CD4-positive, alpha-beta memory T cell (primary cell): ENCODE measurements at places on chromosomes 12 and 14. TPM values are rescaled to one million over a fixed set of nuclear protein-coding genes. Genes with fewer than 3 reads are reported as not detected.

The PLEKHD1 gene
- 0.32 TPM for total RNA-seq

The VRTN gene
- total RNA-seq, result not detected

The GALNT9 gene
- not detected for total RNA-seq

The TRPV4 gene
- total RNA-seq, result not detected

The NFE2 gene
- total RNA-seq, result not detected

The WDHD1 gene
- 4.0 TPM for total RNA-seq

The OR6C68 gene
- not detected for total RNA-seq

The HOXC9 gene
- total RNA-seq, result not detected

The CLEC4C gene
- not detected for total RNA-seq

The PIGH gene
- 35.8 TPM for total RNA-seq

The TAS2R30 gene
- 3.8 TPM for total RNA-seq

The FBXO21 gene
- total RNA-seq, result 47.8 TPM

The WNT1 gene
- total RNA-seq, result 1.8 TPM

The TAS2R13 gene
- total RNA-seq, result 0.86 TPM

The KRT71 gene
- not detected for total RNA-seq

The ZNF384 gene
- total RNA-seq, result 88.7 TPM

The CREBL2 gene
- total RNA-seq, result 51.0 TPM

The SMCO2 gene
- total RNA-seq, result not detected

The ACOT6 gene
- total RNA-seq, result not detected

The RHEBL1 gene
- total RNA-seq, result 2.7 TPM

The NCKAP5L gene
- total RNA-seq, result 11.2 TPM

The EXOC3L4 gene
- total RNA-seq, result not detected

The HOXC13 gene
- not detected for total RNA-seq

The NR4A1 gene
- total RNA-seq, result 1.1 TPM

The LHX5 gene
- not detected for total RNA-seq

The CACNA1C gene
- 0.06 TPM for total RNA-seq

The ARHGEF40 gene
- 0.42 TPM for total RNA-seq

The C14orf39 gene
- total RNA-seq, result not detected

The RAPGEF3 gene
- total RNA-seq, result 0.39 TPM

The GDF11 gene
- 15.8 TPM for total RNA-seq

The ADAM21 gene
- total RNA-seq, result not detected

The ARHGEF25 gene
- total RNA-seq, result 0.67 TPM

The KRT2 gene
- total RNA-seq, result 0.39 TPM

The FGF6 gene
- not detected for total RNA-seq

The SLC7A8 gene
- total RNA-seq, result 4.1 TPM

The DBX2 gene
- total RNA-seq, result not detected

The DLK1 gene
- total RNA-seq, result not detected

The OR4E2 gene
- total RNA-seq, result not detected

The INHBC gene
- not detected for total RNA-seq

The OLR1 gene
- not detected for total RNA-seq

The GSKIP gene
- 24.3 TPM for total RNA-seq

The PHLDA1 gene
- 8.5 TPM for total RNA-seq

The RAD9B gene
- total RNA-seq, result 2.1 TPM

The SLC41A2 gene
- total RNA-seq, result 3.7 TPM

The RPS29 gene
- 3,602 TPM for total RNA-seq

The MORN3 gene
- 14.1 TPM for total RNA-seq

The SPIC gene
- not detected for total RNA-seq

The GSC gene
- 0.35 TPM for total RNA-seq

The TAMALIN gene
- 31.7 TPM for total RNA-seq

The CELA1 gene
- total RNA-seq, result 0.36 TPM

The C12orf56 gene
- not detected for total RNA-seq

The PAPOLA gene
- 244 TPM for total RNA-seq
